ENCODE measurements at places on chromosomes 5 and 9. TPM values are rescaled to one million over a fixed set of nuclear protein-coding genes. Genes with fewer than 3 reads are reported as not detected.

Gene SPARC
- 2,230 TPM for total RNA-seq

Gene TOR1B
- total RNA-seq, result 33.2 TPM

Gene CFAP157
- under 0.01 TPM for total RNA-seq

Gene NLN
- 27.7 TPM for total RNA-seq

Gene TMC1
- total RNA-seq, result 1.3 TPM

Gene ENTPD2
- not detected for total RNA-seq

Gene PCDHB2
- total RNA-seq, result 0.32 TPM

Gene SHC3
- 11.7 TPM for total RNA-seq

Gene OTP
- total RNA-seq, result not detected

Gene WNT8A
- total RNA-seq, result not detected

Gene PCDHB3
- total RNA-seq, result 0.43 TPM

Gene ARSI
- 13.8 TPM for total RNA-seq

Gene RALGPS1
- 1.6 TPM for total RNA-seq

Gene IFNK
- total RNA-seq, result not detected

Gene CNTLN
- 11.3 TPM for total RNA-seq

Gene OR1L1
- total RNA-seq, result not detected

Gene ANP32B
- total RNA-seq, result 9.9 TPM

Gene FST
- total RNA-seq, result 52.5 TPM

Gene SPINK4
- not detected for total RNA-seq

Gene GABRA1
- not detected for total RNA-seq

Gene LCNL1
- 3.5 TPM for total RNA-seq

Gene ADGRD2
- not detected for total RNA-seq

Gene SMIM33
- not detected for total RNA-seq

Gene C5orf63
- 1.3 TPM for total RNA-seq

Gene RMRP
- 163,599 TPM for total RNA-seq

Gene THBS4
- under 0.01 TPM for total RNA-seq

Gene GFM2
- total RNA-seq, result 30.6 TPM

Gene GARIN3
- total RNA-seq, result not detected

Gene DDX4
- total RNA-seq, result not detected

Gene HAPLN1
- total RNA-seq, result 0.43 TPM

Gene HRCT1
- 0.97 TPM for total RNA-seq

Gene CLK4
- total RNA-seq, result 26.3 TPM

Gene ARHGEF37
- total RNA-seq, result 0.64 TPM

Gene PDE4D
- 6.0 TPM for total RNA-seq

Gene SUSD3
- total RNA-seq, result 3.2 TPM

Gene IFNA13
- not detected for total RNA-seq

Gene SLC22A5
- 5.8 TPM for total RNA-seq

Gene TCOF1
- total RNA-seq, result 23.7 TPM

Gene PCDHB7
- under 0.01 TPM for total RNA-seq

Gene TMEM252
- total RNA-seq, result not detected

Gene PCDHGA2
- 2.6 TPM for total RNA-seq

Gene FAXDC2
- 4.2 TPM for total RNA-seq

Gene ACTBL2
- total RNA-seq, result 0.97 TPM

Gene ZNF354C
- total RNA-seq, result 6.8 TPM

Gene BNC2
- total RNA-seq, result 41.6 TPM

Data from fibroblast of villous mesenchyme (primary cell).